ENCODE measurements at places on chromosomes 7 and 10.

DNA sequence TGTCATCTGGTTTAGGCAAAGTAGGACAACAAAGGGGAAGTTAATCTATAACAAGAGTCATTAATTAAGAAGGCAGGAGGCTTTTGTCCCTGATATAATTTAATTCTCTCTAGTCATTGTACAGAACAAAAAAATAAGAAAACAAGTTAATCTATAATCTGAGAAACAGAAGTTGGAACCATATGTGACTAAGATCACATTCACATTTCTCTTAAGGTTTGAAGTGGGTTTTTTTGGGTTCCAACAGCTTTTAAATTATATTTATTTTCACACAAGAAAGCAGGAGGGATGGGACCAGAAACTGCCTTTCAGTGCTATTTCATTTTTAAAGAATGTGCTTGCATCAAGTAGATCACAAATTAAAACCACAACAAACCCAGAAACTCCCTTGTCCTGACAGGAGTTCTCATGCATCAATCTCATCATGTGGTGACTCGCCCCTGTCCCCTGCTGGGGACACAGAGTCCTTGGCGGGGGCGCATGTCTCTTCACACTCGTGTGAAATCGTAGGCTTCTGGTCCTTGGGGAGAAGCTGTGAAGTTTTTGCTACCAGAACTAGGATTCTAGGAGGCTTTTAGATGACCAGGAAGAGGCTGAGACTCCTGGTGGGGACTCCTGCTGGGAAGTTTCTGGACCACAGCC is 10.1 kb upstream of the OPN4 start:
- DNase-seq = no peak

GRCh38 chr10:94178475-94179253 is 184.1 kb downstream of the NOC3L start:
- DNase-seq = no peak

DNA sequence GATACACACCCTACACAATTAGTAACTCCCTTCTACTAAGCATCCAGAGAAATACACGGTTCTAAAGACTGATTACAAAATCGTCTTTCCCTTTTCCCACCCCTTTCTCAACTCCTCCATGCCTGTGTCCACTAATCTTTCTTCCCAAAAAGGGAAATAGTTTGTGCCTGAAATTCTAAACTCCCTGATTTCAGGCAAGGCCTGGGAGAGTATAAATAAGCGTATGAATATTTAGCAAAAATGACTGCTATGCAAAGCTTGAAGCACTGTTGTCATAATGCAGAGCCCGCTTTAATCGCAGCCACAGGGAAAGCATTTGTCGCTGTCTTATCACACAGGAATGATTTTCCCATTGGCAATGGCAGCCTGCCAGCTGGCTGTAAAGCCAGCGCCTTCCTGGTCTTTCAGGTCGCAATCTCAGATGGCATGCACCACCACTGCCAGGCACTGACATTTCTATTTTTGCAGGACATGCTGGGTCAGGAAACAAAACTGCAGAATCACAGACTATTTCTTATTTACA is 142.9 kb upstream of the PCGF5 start:
- DNase-seq = no peak

DNA sequence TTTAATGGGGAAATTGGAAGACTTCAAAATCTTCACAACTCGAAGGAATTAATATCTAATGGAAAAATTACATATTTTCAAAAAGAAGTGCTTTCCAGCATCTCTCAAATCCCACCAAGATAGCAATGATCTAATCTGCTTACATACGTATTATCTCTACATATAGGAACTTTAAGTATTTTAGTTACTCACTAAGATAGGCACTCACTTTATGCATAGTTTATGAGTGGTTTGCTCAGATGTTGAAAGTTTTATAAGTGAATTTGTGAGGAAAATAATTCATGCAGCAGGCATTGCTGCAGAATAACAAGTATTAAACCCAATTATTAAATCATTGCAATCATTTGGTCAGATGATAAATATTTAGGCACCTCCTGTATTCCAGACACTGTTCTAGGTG is 2.3 kb upstream of the CYTH3 start:
- no peak for DNase-seq

GRCh38 chr7:55160539-55160938 is 141.7 kb downstream of the EGFR start:
- DNase-seq = no peak

GRCh38 chr7:134211817-134212216 is 84.7 kb downstream of the LRGUK start:
- no peak for DNase-seq

DNA sequence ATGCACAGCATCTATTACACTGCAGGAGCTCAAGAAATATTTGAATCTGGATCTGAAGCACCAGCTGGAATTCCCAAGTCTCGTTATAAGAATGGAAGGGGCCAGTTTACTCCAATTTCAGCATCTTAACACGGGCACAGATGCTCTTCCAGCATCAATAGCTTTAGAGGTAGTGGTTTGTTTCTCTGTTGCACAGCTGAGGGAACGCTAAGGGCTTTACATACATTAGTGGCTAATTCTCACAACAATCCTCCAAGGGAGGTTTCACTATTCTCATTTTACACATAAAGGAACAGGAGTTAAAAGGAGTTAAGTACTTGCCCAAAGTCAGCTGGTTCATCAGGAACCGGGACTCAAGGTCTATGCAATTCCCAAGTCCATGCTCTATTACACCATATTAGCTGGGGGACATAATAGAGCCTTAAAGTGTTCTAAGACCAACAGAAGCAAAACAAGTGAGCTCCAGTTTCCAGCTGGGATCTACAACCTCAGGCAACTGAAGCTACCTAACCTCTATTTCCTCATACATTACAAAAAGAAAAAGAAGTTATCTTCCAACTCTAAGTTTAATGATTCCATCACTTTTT is 9.9 kb downstream of the XPNPEP1 start:
- no peak for DNase-seq

DNA sequence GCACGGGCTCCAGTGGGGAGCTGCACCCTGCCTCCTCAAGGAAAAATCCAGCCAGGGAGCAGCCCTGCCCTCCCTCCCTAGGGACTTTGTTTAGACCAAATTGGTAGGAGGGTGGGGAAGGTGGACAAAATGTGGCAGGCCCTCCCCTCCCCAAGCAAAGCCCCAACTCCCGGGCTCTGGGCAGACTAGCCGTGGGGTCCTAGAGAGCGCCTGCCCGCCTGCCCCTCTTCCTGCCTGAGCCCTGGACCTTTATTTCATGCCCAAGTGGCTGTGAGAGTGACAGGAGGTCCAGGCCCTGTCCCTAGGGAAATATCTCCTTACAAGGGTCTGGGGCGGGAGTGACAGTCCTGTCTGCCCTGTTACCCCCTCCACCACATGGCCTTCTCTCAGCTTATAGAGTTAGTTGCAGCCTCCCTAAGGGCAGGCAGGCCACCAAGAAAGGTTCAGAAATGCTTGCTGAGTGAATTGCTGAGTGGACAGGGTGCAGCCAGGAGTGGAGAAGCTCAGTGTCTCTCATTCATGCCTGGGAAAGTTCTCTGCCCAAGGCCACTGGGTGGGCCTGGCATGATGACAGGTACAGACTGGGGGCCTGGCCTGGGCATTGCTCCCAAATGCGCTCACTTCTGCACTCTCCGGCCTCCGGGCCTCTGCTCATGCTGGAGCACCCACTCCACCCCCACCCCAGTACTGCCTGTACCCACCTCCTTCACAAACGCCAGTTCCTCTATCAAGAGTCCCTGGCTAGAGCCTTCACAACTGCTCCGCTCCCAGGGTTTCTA is 25.2 kb downstream of the DNAJB12 start:
- DNase-seq = peak; percentile 50

All from hematopoietic multipotent progenitor cell treated with erythropoietin and hydrocortisone succinate and interleukin-3 and kit ligand, for 4 days (in vitro differentiated cells).